ENCODE measurements at places on chromosomes 6 and 20.

- no peak for DNase-seq
Measured at GRCh38 chr6:54886932-54887584, 40.5 kb downstream of the FAM83B start.

DNA sequence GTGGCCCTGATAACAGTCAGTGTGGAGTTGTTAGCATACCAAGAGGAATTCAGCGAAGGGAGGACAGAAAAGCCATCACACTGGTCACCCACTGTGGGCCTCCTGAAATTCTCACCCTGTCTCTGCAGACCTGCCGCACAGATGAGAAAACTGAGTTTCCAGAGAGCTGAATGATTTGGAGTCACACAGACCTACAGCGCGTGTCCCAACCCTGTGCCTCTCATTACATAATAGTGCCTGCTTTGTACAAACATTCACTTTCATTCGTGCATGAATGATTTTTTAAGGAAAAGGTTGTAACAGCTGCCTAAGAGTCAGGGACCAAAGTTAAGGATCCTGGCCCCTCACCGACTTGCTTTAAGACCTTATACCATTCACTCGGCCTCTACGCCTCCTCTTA, 62.7 kb downstream of the THBS2 start:
- no peak for DNase-seq

DNA sequence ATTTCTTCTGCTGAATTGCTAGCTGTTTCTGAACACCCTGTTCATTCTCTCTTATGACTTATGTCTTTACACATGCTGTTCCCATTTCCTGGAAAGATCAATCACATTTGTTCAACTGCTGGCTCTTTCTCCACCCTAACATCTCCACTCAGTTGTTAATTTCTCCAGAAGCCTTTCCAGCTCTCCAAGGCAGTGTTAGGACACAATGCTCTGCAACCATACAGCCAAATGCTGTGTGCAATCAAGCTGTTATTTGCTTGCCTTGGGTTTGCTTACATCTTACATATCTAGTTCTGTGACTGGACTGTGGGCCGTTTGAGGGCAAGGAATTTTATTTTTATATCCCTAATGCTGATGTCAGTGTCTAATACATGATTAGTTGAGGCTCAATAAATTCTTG, 24.2 kb upstream of the CITED2 start:
- no peak for DNase-seq

DNA sequence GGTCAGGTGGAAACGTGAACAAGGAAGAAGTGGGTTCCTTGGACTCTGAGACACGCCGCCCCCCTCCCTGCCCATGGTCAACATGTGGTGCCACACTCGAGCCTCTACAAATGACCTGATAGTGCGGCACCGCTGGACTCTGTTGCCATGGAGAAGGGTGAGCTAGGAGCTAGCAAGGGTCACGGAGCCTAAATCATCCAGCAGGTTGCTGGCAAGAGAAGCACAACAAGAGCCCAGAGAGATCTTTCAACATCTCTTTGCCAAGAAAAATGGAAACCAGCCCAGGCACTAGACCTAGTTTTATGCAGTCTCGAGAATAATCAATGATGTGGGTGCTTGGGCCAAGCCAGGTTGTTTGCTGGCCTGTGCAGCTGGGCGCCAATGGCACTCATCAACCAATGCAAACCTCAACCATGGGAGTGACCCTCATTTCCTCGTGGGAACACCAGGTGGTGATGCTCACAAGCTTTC, 69.5 kb downstream of the NOL4L start:
- no peak for DNase-seq

DNA sequence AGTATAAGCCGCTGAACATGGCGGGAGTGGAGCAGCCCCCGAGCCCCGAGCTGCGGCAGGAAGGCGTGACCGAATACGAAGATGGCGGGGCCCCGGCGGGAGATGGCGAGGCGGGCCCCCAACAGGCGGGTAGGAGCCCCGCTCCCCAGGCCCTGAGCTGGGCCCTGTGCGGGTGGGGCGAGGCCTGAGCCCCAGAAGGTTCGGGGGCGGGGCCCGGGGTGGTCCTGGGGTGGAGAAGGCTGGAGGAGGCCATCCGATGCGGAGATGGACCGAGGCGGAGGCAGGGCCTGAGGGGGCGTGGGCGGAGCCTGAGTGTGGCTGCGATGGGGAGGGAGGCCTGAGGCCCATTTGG, 7.1 kb downstream of the L3MBTL1 start:
- no peak for DNase-seq

DNA sequence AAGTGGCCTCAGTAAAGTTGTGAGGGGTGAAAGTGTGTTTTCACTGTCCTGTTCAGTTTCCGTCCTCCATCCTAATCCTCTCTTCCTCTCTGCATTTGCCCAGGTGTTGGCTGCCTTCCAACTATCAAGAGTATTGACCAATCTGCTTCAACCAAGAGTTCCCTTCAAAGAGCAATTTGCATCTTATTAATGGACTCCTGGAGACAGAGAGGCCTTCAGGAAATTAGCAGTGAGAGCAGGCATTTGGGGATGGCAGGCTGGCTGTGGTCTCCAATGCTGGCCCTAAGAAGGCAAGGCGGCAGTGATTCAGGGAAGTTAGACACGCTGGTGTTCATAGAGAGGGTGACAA, 77.2 kb downstream of the GPR6 start:
- DNase-seq = no peak

DNA sequence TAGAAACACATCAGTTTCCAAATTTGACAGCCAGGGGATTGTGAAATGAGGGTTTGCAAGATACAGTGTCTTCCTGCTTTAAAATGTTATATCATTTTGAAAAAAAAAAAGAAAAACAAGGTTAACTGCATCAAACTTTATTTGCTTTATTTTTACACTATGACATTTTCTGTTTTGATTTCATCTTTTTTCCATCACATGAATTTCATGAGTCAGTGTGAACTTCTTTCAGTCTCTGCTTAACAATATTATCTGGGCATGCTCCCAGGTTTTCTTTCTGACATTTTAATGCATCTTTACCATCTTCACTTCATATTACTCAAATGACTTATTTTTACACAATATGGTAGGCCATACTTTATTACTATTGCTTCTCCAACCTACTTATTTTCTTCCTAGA, 1.9 kb downstream of the NCOA7 start:
- DNase-seq = peak; percentile 51

GRCh38 chr6:127475135-127475822, 16.1 kb upstream of the KIAA0408 start:
- DNase-seq = no peak

- DNase-seq = no peak
Measured at GRCh38 chr6:111951497-111952085, 78.3 kb upstream of the FYN start.

- DNase-seq = no peak
Measured at GRCh38 chr6:56522495-56523270, 120.0 kb downstream of the DST start.

- no peak for DNase-seq
Measured at GRCh38 chr20:1019344-1019743, 17.2 kb upstream of the RSPO4 start.

GRCh38 chr6:122726649-122727048, 52.9 kb upstream of the FABP7 start:
- DNase-seq = no peak

- peak; percentile 34 for DNase-seq
Measured at GRCh38 chr6:110178626-110179405, 654 bp downstream of the WASF1 start.

DNA sequence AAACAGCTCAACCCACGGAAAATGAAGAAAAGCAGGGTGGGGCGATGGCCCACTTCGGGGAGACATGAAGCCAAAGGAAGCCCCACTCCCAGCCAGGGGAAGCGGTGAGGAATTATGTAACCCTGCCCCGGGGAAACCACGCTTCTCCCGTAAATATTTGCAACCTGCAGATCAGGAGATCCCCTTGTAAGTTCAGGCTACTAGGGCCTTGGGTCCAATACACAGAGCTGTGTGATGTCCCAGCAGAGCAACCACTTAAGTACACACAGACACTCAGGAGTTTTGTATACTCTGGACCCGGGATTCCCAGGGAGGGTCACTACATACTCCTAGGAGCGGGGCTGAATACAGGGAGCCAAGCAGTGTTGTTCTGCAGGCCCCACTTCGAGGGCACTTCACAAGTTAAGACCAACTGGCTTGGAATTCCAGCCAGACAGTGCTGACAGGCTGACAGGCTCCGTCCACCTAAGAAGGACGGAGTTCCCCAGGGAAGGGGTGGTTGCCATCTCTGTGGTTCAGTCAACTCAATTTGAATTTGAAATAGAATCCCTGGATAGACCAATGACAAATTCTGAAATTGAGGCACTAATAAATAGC, 301.4 kb upstream of the THEMIS start:
- no peak for DNase-seq

GRCh38 chr20:63129991-63130657, 85.8 kb downstream of the YTHDF1 start:
- no peak for DNase-seq

- no peak for DNase-seq
Measured at GRCh38 chr6:136753624-136754023, 38.7 kb downstream of the MAP3K5 start.

- no peak for DNase-seq
Measured at GRCh38 chr20:12786276-12786675, 222.5 kb upstream of the SPTLC3 start.

- no peak for DNase-seq
Measured at GRCh38 chr6:50145125-50145524, 95.4 kb upstream of the DEFB112 start.

DNA sequence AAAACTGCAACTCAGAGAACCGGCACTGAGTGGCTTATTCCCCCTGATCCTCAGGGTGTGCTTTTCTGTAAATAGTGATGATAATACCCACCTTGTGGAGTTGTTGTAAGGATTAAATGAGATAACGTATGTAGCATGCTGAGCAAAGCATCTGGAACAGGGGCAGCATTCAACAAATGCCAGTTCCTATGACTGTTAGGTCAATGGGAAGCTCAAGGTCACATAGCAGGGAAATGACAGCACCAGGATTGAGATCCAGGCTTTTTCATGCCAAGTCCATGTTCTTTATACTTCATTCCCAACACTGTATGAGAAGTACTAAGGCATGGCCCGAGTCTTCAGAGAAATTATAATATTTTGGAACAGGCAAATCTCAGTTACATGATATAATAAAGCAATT, 5.1 kb downstream of the RCAN2 start:
- DNase-seq = no peak

DNA sequence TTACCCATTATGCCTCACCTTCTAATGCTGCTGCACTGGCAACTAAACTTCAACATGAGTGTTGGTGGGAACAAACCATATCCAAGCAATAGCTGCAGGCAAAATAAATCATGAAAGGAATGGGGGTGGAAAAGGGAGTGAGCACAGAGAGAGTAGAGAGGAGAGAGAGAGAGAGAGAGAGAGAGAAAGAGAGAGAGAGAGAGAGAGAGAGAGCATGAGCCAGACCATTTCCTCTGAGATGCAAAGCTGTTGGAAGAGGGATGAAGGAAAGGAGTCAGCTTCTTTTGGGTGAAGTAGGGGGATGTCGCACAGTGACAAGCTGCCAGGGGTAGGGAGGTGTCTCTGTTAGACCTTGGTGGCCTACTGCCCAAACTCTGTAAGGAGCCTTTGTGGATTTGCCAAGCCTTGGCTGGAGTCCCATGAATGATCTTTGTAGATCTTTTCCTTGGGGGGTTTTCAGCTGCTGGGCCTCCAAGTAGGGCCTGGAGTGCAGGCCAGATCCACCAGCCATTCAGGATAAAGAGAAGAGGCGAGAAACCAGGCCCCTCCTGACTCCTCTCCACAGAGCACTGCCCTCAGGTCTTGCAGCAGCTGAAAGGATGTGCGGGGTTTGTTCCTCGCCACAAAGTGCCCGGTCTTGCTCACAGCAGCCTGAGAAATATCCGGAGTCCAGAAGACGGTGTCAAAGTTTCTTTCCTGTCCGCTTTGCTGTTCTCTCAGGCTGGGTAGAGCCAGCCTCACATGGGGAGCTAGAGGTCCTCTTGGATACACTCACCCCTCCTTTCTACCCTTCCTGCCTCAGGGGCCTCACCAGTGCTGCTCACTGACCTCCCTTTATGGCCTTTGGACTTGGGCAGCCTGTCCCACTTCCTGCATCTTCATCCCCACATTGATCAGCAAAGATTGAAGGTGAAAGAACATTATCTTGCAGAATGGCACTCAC, 17.8 kb downstream of the BTBD3 start:
- no peak for DNase-seq

All from GM04504 (cell line).